ENCODE measurements at places on chromosomes 5 and 9.

DNA sequence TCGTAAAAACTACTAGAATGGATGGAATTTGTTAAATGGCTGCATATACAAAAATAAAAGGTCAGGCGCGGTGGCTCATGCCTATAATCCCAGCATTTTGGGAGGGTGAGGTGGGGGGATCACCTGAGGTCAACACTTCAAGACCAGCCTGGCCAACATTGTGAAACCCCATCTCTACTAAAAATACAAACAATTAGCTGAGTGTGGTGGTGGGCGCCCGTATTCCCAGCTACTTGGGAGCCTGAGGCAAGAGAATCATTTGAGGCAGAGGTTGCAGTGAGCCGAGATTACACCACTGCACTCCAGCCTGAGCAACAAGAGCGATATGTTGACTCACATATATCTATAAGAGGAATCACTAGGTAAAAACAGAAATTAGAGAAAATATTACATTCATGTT is 9.3 kb upstream of the GPR150 start:
- no peak for DNase-seq

DNA sequence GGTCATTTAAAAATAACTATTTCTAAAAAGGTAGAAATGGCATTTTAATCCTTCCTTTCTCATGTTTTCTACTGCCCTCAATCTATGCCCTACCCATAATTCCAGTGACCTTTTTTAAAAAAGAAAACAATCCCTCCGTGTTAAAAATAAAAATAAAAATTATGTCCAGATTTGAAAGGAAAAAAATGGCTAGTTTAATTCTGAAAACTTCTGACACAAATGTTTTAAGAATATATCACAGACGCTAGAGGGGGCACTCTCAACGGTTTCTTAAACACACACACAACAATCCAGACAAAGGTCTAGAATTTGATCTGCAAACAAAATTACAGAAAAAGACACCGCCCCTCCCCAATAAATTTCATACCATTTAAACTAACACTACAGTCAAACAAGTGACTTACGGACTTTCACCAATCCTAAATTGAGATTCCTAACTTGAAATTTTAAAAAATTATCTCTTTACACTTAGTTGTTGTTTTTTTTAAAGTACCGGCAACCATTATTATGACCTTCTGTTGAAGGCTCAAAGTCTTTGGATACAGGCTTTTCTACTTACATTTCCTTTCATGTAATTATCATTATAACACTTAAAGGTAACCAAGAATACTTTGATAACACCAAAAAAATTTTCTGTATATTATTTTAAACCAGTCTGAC is 38.2 kb downstream of the CLINT1 start:
- DNase-seq, result no peak

DNA sequence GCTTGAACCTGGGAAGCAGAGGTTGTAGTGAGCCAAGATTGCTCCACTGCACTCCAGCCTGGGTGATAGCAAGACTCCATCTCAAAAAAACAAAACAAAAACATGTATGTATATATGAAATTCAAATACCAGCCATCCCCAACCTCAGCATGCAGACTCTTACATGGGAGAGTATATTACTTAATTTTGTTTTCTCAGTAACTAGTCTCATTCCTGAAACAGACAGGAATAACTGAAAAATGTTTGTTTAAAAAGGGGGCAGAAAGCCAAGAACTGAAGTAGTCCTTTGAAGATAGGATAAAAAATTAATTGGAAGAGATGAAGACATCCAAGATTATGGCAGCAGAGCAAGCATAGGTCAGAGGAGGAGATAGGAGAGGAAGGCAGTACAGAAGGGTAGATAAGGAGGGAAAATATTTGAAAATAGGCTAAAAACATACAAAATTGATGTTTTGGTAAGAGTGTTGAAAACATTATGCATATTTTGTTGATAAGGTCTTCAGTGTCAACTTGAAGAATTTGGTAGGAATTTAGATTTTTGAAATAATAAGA is 309.9 kb downstream of the MAT2B start:
- no peak for DNase-seq

- DNase-seq, result no peak
Measured at GRCh38 chr5:52262844-52263243, 524.9 kb upstream of the ITGA1 start.

Data from activated T-helper 9 cell treated with anti-CD3 and anti-CD28 coated beads, Interleukin-2, amount 50 U/mL, for 16 hours (primary cell).